ENCODE measurements at places on chromosomes 7 and 10.
A peak's percentile ranks its signal among the peaks of the same experiment; 100 is the strongest.

DNA sequence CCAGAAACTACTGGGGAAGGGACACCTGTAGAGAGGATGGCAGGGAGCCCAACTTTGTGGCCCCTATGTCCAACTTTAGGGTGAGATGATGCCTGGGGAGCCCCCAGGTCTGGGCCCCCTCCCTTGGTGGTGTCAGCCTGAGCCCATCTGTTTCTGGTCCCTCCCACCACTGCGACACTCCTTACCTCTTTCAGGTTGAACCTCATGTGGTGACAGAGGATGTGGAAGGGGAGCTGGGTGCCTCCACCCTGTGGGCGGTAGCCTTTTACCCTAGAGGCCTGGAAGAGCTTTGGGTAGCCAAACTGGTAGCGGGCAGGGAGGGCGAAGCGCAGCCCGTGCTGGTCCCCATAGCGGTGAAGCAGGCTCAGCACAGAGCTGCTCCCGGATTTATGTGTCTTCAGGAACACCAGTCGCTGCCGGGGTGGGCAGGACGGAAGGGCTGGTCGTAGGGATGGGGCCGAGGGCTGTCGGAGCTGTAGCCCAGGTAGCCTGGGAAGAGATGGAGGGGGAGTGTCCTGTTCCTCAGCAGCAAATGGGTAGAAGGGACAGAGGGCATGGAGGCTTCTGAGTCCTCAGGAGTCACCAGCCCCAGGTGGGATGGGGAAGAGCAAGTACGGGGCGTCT, 2.0 kb downstream of the GAL3ST4 start:
- DNase-seq: peak; percentile 41

GRCh38 chr7:100818366-100818765, 9.0 kb downstream of the EPHB4 start:
- no peak for DNase-seq

- DNase-seq: peak; percentile 84
Measured at GRCh38 chr10:62610649-62611229, 193.8 kb upstream of the ADO start.

DNA sequence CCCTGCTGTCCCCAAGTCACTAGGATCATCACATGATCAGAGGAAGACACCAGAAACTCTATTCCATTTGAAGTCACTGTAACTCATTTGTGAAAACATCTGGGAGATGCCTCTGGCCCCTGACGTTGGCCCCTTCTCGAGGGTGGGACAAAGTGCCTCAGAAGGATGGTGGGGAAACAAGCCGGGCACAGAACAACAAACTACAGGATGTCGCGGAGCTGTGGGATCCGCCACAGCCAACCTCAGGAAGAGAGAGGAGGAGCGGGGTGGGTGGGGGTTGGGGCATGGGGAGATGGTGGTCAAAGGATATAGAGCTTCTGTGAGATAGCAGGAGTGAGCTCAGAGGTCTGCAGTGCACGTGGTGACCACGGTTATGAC, 265.6 kb upstream of the TCERG1L start:
- DNase-seq: no peak

DNA sequence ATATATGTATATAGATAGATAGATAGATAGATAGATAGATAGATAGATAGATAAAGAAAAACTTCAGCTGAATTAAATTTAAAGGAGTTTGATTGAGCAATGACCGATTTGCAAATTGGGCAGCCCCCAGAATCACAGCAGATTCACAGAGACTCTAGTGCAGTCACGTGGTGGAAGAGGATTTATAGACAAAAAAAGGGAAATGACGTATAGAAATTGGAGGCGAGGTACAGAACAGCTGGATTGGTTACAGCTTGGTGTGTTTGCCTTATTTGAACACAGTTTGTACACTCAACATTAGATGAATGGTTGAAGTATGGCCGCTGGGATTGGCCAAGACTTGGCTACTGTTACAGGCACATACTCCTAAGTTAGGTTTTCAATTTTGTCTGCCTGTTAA, 8.2 kb upstream of the PODXL start:
- no peak for DNase-seq

DNA sequence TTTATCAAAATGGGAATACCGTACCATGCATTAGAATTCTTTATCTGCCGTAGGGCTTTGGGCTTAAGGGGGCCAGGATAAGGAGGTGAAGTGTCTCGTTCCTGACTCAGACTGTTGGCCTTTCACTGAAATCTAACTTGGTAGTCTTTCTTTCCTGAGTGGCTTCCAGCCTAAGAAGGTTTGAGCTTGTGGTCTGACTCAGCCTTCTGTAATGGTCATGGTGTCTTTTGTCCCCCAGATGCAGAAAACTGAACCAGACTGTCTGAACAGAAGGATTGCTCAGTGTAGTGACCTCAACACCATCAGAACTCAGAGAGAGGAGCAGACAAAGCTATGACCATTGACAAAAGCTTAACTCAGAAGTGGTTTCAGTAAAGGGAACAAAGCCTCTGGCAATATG, 39.5 kb downstream of the WNT2 start:
- no peak for DNase-seq

- no peak for DNase-seq
Measured at GRCh38 chr10:100075426-100076220, 6.0 kb downstream of the CPN1 start.

GRCh38 chr7:133207687-133208086, 45.2 kb upstream of the EXOC4 start:
- no peak for DNase-seq

DNA sequence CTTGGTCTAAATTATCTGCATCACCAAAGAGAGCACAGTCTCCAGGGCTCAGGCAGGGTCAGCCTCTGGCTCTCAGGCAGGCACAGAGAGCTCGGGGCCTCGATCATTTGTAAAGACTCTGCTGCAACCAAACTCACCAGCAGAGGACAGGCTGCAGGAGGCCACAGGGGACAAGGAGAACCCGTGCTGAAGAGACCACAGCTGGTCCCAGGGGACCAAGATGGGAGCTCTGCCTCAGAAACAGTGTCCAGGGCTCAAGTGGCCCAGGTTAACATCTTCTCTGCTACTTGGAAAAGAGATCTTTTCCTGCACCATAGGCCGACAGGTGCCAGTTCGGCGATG, 543.2 kb downstream of the PTPRN2 start:
- no peak for DNase-seq
